ENCODE measurements at places on chromosomes 1 and 21.

DNA sequence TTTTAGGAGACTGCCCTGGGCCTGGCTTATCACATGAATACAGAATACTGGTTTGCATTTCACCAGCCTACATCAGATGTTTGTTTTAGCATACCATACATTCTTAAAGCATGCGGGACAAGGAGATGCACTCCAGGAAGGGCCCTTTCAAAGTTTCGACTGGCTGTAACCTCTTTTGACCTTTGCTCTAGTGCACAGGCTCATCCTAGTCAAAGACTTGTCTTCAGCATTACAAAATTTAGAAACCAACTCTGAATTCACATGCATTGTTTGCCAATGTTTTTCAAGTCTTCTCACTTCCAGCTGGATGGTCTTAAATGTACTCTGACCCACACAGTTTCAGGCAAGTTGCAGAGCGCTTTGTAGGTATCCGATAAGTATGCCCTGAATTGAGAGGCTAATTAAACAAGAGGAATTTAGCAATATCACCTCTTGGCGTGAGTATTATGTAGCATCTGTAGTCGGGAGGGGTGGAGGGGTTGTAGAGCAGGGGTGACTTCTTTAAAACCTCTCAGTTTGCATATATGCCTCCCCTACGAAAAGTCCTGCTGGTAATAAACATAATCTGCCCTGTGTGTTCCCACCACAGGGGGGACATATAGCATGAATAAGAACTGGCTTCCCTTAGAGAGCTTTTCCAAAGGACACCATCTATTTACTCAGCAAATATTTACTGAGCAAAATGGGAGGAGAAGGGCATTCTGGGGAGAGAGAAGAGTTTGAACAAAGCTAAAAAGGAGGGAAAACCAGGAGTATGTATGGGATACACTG is 24.4 kb upstream of the AHCYL1 start:
- no peak for DNase-seq

GRCh38 chr1:184324972-184325371 is 61.9 kb upstream of the C1orf21 start:
- DNase-seq = no peak

DNA sequence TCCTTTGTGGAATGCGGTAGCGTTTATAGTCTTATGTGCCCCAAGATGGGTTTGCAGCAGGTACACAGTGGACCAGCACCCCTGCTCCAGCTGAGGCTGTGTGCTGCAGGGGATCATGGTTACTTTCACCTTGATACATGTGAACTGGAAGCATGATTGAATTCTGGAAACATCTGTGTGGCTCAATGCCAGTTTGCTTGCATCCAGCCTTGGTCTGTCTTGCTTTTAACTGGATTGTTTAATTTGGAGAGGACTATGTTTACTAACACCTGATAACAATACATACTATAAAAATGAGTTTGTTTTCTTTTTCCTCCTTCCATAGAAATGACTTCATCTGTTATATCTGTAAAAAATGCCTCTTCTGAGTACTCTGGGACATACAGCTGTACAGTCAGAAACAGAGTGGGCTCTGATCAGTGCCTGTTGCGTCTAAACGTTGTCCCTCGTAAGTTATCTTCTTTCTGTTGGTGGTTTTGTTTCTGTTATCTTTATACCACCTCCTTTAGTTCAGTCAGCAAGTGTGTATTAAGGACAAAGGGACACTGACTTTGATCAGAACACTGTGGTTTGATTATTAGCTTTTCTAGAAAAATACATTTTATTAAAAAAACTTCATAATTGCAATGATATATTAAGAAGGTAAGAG is 47.7 kb downstream of the CXADR start:
- no peak for DNase-seq

DNA sequence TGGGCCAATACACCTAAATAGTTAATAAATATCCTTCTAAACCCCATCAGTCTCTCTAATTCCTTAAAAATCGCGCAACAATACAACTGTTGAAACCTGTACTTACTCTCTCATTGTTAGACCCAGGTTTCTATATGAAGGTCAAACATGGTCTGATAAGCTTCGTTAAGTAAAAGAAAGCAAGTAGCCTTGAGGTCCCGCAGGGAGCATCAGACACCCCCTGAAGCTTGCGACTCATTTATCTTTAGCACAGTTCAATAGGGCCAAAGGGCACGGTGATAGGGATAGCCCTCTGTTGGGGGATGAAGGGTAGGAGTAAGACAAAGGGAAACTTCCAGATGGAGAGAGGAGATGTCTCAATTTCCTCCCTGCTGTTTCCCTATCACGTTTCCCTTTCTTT is 27.3 kb upstream of the THEM4 start:
- no peak for DNase-seq

DNA sequence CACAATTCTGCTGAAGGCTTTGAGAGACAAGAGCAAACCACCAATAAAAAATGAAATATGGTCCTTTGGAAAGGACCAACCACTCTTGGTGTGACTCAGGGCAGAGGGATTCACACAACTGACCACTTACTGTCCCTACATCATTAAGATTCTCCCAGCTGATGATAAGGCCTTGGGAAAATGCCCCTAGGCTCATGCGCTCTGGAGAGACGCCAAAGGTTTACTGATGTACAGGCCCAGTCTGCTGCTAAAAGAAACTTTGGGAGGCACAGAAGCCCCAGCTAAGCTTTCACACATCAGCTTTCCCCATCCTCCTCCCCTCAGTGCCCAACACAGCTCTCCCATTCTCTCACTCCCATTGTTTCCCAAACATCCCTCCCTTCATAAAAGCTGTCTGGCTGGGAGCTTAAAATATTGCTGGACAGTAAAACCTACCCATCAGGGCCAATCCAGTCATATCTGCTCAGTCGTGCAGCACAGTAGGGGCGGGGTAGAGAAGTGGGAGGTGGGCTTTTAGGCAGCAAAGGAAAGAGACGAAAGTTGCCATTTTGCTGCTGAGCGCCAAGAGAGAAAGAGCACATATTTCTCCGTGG is at the start of gene GJA8:
TSS of gene GJA8 (plus strand) at position 543 of the 593 bp plus-strand sequence. CDS start 5,161 bp downstream, outside the sequence.
- no peak for DNase-seq

DNA sequence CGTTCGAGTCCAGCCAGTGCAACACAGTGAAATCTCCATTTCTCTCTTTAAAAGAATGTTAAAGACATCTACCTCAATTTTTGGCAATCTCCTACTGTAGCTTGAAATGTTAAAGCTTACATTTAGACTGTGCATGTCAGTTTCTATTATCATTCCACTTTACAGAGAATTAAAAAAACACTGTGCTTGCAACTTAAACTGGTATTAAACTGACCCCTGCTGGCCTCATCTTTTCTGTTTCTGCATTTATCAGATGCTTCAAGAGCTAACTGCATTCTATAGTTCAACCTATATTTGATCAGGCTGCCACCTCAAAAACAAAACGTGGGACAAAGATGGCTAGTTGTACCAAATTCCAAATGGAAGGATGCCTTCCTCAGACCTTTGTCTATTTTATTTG is 226.5 kb downstream of the SMYD3 start:
- DNase-seq = no peak

DNA sequence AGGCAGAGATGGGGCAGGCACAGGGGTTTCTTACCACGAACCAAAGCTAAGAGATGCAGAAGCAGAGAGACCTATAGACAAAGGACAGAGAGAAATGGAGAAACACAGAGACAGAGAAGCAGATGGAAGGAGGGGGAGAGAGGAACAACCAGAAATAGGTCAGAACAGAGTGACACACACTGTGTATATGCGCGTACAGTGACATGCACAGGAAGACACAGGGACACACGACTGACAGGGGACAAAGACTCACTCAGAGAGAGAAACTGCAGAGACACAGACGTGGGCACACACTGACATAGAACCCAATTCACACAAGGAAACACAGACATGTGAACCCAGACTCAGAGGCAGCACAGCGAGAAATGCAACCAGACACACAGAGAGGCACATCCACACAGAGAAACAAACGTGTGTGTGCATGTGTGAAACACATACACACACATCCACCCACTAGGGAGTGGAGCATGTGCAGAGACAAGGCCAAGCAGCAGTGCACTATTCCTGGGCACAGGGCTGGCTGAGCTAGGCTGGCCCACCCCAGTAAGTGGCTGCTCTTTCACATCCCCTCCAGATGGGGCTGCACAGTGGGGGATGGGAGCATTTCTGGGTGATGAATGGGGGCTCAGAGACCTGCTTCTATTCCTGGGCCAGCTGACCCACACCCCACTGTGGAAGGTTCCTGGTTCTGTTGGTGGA is 123.4 kb upstream of the CSF3R start:
- DNase-seq = no peak

DNA sequence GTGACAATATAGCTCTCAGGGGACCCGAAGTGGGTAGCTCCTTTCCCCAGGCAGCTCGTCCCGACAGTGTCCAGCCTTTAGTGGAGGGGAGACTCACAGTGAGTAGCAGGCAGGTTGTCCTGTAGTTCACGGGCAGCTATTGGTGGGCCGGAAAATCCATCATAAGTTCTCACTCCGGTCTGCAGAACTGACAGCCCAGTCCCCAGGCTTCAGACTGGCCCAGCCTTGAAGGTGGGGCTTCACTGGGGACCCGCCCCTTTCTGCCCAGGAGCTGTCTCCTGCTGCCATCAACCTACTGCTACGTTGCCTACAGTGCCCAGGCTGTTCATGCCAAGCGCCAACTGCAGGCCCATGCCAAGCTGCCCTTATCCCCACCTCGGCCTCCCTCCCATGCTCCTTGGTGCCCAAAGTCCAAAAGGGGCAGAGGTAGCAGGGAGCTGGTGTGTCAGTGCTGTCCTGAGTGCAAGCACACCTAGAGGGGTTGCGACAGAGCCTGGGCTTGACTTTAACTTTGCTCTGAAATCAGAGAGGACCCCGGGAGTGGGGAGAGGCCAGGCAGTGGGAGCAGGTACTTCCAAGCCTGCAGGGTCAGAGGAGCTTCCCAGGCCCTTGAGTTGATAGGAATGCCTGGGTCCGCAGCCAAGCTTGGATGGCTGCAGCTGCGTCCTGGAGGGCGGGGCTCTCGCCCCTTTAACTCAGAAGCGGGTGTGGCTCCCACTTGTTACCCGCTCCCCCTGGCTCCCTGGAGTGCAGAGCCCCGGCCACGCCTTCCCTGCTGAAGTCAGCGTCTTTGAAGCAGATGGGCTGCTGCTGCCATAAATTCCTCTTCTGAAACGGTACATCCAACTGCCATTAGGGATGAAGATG is 1144.3 kb upstream of the NCAM2 start:
- DNase-seq = no peak

DNA sequence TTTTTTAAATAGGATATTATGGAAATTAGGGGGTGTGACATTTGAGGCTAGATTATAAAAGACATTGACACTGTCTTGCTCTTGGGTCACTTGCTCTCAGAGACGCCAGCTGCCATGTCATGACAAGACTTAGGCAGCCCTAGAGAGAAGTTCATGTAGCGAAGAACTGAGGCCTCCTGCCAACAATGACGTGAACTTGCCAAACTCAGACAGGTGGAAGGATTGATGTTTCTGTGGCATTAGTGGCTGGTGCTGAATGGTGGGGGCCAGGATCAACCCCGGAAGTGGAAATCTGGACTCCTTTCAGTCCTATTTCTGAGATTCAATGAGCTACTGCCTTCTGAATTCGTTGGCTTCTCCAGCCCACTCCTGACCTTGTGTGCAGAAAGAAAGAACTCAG is 14.7 kb downstream of the NCF2 start:
- DNase-seq = no peak

GRCh38 chr21:42171091-42172053 is 47.6 kb upstream of the ABCG1 start:
- no peak for DNase-seq

DNA sequence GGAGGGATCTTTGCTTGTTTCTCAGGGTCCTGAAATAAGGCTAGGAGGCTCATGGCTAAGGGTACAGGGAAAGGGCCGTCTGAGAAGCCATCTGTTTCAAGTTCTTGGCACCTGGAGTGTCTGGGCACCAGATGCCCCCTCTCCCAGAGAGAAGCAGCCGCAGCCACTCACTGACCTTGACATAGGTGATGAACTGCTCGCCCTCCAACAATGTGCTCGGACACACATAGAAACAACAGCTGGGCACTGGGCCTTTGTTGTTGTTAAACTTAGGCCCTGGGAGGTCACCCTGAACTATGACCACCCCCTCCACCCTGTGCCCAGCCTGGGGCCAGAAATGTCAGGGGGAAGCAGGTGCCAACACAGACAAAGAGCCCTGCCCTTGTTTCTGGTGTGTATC is 9.2 kb upstream of the TNNI1 start:
- no peak for DNase-seq

GRCh38 chr1:35945327-35945726 is 14.4 kb downstream of the AGO3 start:
- DNase-seq = no peak

- no peak for DNase-seq
These were observed 35.8 kb downstream of the HHAT start for GRCh38 chr1:210364479-210364878.

GRCh38 chr1:197786280-197786679 is 11.0 kb upstream of the DENND1B start:
- no peak for DNase-seq

GRCh38 chr1:228155596-228156514 is 6.1 kb downstream of the GJC2 start:
- no peak for DNase-seq

DNA sequence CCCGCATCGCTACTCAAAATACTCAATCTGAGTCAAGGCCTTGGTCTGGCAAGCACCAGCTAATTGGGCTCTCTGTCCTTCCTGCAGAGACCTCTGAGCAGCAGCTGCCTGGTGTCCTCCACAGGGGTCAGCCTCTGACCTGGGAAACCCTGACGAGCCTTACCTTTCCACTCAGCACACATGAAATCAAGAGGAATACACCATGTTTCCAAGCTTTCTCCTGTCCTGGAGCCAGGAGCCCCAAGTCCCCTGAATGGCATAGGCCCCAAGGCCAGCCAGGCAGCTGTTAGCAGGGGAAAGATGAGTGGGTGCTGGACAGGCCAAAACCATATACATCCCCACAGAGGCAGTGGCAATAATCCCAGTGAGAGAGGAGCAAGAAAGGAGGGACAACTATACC is 27.2 kb upstream of the TSPEAR start:
- DNase-seq = no peak

DNA sequence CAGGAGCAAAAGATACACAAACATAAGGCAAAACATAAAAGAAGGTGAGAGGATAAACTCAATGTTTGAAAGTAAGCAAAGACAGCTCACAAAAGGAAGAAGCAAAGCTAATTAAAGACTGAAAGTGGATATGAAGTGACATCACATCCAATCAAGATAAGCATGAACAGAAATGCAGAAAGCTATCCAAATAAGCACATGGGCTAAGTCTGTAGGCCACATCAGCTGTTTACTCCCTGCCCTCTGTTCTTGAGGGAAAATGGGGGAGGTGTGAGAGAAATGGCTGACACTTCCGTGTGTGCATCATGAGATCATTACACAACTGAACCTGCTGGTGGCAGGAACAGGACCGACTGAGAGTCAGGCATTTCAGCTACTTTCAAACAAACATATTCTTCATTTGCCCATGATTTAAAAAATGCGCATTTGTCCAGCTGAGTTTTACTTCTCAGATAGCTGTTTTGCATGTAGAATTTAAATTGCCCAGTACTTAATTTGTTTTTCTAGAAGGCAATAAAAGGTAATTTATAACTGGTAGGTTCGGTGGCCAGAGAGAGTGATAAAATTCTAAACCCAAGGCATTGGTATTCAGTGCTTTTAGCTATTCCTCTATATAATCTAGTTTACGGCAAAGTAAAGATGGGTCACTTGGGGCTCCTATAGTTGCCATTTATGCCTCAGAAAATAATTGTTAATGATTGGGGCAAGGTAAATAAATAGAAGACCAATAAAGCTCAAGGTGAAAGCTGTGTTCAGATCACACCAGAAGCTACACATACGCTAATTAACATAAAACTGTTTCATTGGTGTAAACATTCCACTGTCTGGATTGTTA is 27.2 kb upstream of the MAN1A2 start:
- DNase-seq = no peak

GRCh38 chr1:76080552-76081079 is 6.1 kb downstream of the ST6GALNAC3 start:
- DNase-seq = no peak

- no peak for DNase-seq
These were observed 94.7 kb upstream of the NRIP1 start for GRCh38 chr21:15159382-15160020.

All from omental fat pad (tissue), 4 donors.